Uterus (tissue), 4 donors: ENCODE measurements at places on chromosomes 7 and 10. TPM values are rescaled to one million over a fixed set of nuclear protein-coding genes. Genes with fewer than 3 reads are reported as not detected.

The ADAM12 gene
- 60.8 TPM for total RNA-seq

The LIPN gene
- total RNA-seq: not detected

The SPDYE6 gene
- total RNA-seq: not detected

The LEP gene
- total RNA-seq: not detected

The C10orf67 gene
- total RNA-seq: not detected

The PAX4 gene
- not detected for total RNA-seq

The PDZD8 gene
- total RNA-seq: 35.5 TPM

The TCAF1 gene
- 137 TPM for total RNA-seq

The SKIDA1 gene
- not detected for total RNA-seq
